ENCODE measurements at places on chromosomes 3 and 15. TPM values are rescaled to one million over a fixed set of nuclear protein-coding genes. Genes with fewer than 3 reads are reported as not detected.

DNA sequence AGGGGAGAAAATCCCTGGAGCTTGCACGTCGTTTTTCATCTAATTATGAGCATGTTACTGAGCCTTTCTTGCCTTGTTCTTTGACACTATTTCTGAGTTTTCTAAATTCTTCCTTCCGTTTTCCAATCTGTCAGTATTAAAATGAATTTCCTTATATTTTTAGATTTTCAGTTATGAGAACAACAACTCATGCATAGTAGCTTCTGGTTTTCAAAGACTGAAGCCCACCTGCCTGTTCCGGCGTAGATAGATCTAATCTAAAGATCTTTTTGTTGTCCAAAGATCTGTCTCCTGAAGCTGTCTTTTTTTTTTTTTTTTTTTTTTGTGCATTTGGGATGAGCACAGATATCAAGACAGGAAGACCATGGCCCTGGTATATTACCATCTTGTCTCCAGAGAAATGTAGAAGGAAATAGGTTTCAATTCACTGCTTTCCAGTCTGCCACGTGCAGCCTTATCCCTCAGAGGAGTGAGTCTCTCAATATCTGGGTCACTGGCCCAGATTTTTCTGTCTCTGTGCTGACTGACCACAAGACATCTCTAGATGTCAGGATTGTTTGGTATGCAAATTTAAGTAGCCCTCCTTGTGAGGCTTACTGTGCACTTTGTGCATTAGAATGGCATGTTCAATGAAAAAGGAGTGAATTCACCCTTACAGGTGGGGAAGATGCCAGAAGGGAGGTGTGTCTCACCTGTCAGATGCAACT lies 222.3 kb upstream of the TMC3 start:
- no peak for DNase-seq

DNA sequence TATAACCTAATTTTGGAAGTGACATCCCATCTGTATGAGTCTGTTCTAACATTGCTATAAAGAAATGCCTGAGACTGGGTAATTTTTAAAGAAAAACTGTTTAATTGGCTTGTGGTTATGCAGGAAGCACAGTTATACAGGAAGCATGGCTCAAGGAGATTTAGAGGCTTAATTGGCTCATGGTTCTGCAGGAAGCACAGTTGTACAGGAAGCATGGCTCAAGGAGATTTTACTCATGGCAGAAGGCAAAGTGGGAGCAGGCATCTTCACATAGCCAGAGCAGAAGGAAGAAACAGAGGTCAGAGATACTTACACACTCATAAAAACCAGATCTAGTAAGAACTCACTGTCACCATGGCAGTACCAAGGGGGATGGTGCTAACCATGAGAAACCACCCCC lies 193.1 kb upstream of the ADAMTS9 start:
- DNase-seq = no peak

- DNase-seq = no peak
These were observed 29.9 kb downstream of the CGNL1 start for GRCh38 chr15:57406062-57406772.

DNA sequence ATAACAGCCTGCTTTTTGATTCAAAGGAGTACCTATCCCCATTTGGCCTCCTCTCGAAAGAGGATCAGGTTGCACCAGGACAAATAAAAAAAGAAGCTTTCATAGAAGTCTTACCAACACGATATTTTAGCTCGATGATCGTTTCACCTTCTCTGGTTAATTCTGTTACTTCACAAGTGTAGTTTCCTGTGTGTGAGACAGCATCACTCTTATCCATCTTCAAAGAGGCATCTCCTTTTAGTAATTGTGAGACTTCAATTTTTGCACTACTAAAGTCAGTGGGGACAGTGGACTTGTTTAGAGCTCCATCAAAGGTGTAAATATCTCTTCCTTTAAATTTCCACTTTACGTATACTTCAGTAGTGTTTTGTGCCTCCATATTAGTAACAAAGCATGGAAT lies 11.0 kb downstream of the CD47 start:
- no peak for DNase-seq

DNA sequence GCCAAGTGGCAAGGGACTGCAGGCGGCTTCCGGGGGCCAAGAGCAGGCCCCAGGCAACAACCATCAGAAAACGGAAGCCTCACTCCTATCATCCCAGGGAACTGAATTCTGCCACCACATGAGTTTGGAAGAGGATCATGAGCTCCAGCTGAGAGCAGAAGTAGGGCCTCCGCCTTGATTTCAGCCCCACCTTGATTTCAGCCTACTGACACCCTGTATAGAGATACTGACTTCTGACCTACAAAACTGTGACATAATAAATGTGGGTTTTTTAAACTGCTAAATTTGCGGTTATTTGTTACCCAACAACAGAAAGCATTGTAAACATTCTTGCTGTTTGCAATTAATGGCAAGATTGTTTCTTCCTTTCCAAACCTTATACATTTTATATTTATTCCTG lies 21.6 kb upstream of the RARRES1 start:
- DNase-seq = no peak

DNA sequence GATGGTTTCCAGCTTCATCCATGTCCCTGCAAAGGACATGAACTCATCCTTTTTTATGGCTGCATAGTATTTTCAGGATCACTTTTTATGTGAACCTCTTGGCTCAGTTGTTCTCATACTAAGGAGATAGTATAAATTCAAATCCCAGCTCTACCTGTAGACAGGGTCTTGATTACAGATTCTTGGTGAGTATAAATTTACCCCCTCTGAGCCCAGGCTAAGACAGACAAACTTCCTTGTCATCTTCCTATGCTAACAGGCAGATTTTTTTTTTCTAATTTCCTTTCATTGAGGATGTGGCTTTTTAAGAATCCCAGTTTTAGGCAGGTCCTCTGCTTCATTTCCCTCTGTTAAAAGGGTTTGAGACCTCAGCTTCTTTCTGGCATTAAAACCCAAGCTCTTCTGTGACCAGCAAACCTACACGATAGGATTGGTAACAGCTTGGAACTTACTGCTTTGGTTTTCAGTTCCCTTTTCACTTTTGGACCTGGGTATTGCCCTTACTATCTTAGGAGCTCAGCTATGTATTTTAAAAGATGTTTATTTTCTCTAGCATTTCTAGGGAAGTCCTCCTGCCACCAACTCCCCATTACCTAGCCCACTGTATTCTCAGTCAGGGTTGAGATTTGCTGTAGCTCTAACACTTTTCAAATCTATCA lies 72.5 kb downstream of the VPS8 start:
- DNase-seq = no peak

- no peak for DNase-seq
These were observed 33.8 kb downstream of the NMD3 start for GRCh38 chr3:161254861-161255260.

DNA sequence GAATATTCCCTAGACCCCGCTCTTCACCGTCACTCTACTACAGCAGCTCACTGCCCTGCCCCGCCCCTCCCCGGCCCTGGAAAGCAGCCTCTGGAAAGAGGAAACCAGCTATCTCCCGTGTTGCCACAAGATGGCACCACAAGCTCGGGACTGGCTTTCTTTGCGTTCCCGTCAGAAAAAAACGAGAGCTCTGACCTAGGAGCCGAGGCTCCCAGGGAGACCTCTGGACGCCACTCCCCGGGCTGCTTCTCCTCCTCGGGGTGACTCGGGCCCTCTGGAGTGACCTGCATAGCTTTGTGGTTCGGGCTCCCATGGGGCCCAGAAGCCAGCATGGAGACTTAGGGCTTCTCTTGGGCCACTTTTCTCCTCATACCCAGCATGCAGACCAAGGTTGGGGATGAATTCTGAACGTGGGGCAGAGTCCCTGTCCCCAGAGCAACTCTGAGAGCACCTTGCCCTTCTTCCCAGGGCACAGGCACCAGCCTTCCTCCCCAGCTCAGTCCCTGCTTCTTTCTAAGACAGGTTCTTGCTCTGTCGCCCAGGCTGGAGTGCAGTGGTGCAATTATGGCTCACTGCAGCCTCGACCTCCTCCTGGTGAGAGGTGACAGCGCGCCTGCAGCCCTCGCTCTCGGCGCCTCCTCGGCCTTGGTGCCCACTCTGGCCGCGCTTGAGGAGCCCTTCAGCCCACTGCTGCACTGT lies 19.0 kb downstream of the STOML1 start:
- DNase-seq = peak; percentile 60

- no peak for DNase-seq
These were observed 25.3 kb upstream of the C15orf39 start for GRCh38 chr15:75176396-75176761.

DNA sequence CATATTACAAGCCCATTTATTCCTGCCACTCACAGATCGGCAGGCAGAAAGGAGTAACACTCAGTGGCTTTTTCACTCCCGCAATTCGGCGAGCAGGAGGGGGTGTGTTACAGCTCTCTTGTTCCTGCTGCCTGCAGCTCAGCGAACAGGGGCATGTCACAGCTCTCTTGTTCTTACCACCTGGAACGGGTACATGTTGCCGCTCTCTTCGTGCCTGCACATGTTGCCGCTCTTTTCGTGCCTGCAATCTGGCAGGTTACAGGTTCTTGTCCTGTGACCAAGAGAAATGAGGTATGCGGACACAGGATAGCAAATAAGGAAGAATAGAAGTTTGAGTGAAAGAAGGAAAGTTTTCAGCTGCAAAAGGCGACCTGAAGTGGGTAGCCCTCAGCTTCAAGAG lies 761.4 kb downstream of the NAALADL2 start:
- DNase-seq = no peak

DNA sequence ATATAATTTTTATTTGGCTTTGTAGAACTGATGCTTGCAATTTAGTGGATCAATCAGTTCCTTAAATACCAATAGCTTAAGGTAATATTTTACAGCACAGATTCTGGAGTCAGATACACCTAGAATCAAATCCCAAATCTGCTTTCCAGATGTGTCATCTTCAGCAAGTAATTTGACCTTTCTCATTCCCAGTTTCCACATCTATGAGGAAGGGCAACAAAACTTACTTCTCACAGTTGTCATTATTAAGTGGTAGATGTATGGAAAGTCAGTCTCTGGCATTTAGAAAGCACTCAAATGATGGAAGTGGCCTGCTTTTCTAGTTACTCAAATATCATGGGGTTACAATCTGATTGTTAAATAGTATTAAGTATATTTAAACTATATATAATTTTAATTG lies 767.0 kb downstream of the CADM2 start:
- no peak for DNase-seq

- no peak for DNase-seq
These were observed 70.8 kb downstream of the ADAMTS9 start for GRCh38 chr3:64616953-64617352.

DNA sequence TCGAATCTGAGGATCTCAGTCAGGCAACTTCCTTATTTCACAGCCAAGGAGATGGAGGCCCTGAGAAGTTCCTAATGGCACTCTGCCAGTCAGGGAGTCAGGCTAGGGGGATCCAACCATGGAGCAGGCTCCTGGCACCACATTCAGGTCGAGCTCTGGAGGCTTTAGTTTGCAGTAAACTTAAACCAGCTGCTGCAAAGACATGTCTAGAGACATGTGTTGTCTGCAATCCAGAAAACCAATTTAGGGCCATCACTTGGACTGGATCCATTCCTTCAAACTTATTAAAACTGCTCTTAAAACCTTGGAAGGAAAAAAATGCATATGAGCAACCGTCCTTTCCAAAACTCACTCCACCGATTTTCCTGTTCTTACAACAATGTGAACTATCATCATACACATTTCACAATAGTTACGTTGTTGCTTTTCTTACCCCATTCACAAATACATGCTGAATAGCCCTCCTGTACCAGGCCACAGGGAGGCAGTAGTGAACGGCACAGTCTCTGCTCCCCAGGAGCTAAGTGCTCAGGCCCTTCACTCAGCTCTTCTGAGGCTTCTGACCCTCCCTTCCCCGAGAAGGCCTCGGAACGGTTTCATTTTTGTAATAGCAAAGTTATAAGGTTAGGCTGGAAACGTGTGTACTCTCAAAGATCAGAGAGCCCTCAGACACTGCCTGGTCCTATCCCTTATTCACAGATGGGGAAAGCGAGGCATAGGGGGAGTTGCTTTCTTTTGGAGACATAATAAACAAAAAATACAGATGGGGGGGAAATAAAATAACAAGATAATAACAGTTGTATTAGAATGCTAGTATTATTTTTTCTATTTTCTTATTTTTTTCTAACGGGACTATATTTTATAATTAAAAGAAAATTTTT lies 20.1 kb downstream of the RFT1 start:
- DNase-seq = no peak

DNA sequence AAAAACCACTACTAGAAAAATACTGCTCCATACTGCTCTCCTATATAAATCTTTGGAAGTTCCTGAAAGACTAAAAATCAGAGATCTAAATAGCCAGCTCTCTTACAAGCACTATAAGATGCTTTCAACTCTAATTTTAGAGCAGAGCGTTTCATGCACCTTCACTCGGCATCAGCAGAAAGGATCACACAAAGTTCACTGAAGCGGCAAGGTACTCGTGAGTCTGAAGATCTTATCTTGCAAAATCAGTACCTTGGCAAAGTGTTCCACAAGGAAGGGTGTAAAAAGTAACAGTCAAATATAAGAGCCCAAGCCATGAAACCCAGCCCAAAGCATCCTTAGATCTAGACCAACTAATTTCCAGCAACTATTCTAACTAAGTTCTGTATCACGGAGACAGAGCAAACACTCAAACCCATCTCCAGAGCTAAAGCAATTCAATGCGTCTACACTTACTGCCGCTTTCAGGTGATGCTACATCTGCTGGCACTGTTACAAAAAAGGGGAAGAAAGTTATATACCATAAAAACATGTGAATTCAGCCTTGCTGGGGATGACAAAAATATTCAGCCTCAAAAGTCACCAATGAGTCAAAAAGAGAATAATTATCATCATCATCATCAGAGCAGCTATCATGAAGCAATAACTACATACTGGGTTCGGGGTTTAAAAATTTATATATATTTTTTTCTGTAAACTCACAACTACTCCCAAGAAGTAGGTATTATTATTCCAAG lies 16.3 kb downstream of the VPS39 start:
- DNase-seq = no peak

GRCh38 chr3:137509354-137510045 lies 254.6 kb upstream of the SOX14 start:
- no peak for DNase-seq

TEX55 gene
- not detected for total RNA-seq

MAP1A gene
- 13.9 TPM for total RNA-seq

TRAIP gene
- total RNA-seq = 10.6 TPM

RASGRP1 gene
- 4.4 TPM for total RNA-seq

AGTR1 gene
- total RNA-seq = 0.34 TPM

FOXB1 gene
- total RNA-seq = not detected

PLAAT1 gene
- 1.7 TPM for total RNA-seq

GOLGA6L10 gene
- total RNA-seq = 11.0 TPM

ARGFX gene
- not detected for total RNA-seq

Data from mesothelial cell of epicardium (in vitro differentiated cells).